ENCODE measurements at places on chromosomes 11 and 22.
A peak's percentile ranks its signal among the peaks of the same experiment; 100 is the strongest.

DNA sequence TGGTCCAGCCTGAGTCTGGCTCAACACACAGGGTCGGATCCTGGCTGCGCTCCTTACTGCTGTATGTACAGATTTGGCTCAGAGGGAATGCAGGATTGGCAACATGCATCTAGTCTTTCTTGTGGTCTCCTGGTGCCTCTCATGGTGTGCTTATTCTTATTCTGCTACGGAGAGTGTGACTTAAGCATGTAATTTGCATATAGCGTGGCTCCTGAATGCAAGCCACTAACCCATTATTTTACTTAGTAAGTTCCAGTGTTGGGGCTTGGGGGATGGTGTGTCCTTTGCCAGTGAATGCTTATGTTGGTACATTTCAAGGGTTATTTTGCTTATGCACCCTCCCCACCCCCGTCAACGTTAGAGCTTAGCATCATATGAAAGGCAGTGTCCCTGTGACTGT, 51.2 kb downstream of the PTPRJ start:
- H3K27ac ChIP-seq = peak overlapping the region; percentile 52
- peaks cover 77% of the 10 kb centered on the region for H3K4me1 ChIP-seq
- peak overlapping the region; percentile 42 for H3K4me3 ChIP-seq
- no peak for DNase-seq
- H3K27me3 ChIP-seq = no peaks in the 10 kb centered on the region
- H3K36me3 ChIP-seq = no peaks in the 10 kb centered on the region

DNA sequence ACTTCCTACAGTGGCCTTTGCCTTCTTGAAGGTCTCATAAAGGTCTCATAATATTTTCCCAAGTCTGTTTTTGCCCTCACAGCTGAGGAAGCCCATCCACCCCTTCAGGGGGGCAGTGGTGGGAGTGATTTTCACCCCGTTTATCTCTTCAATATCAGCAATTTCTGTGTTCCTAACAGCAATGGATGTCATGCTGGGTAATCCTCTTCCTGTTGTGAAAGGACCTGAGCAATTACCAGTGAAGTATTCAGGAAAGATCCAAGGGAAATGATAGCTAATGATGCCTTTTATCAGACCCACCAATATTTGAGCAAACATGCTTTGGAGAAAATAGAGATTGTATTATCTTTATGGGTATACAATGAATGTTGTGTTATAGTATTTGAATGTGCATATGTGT, 226.9 kb downstream of the INSC start:
- no peaks in the 10 kb centered on the region for H3K36me3 ChIP-seq
- H3K27me3 ChIP-seq = peaks cover 24% of the 10 kb centered on the region
- no peak overlapping the region for H3K4me3 ChIP-seq
- no peaks in the 10 kb centered on the region for H3K4me1 ChIP-seq
- DNase-seq = no peak
- H3K27ac ChIP-seq = no peak overlapping the region

DNA sequence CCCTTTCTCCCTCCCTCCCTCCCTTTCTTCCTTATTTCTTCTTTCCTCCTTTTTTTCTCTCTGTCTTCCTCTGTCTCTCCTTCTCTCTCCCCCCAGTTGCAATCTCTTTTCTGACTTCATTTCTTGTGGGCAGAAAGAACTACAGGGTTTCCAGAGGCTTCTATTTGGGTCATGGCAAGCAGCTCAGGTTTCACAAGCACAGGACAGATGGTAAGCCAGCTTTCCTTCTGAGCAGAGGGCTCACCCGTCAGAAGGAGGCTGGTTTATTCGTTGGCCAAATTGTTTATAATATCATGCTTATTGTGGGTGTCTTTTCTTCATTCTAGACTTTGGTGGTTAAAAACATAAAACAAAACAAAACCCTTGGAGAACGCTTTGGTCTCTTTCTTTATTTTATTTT, 58.9 kb upstream of the CLMP start:
- H3K36me3 ChIP-seq = no peaks in the 10 kb centered on the region
- DNase-seq = no peak
- no peak overlapping the region for H3K27ac ChIP-seq
- no peaks in the 10 kb centered on the region for H3K4me1 ChIP-seq

GRCh38 chr11:126871792-126872191, 128.8 kb downstream of the KIRREL3 start:
- H3K4me1 ChIP-seq = no peaks in the 10 kb centered on the region
- H3K36me3 ChIP-seq = no peaks in the 10 kb centered on the region
- H3K4me3 ChIP-seq = no peak overlapping the region
- H3K27ac ChIP-seq = no peak overlapping the region
- no peak for DNase-seq

- H3K4me3 ChIP-seq = no peak overlapping the region
- DNase-seq = no peak
- H3K27ac ChIP-seq = no peak overlapping the region
- peaks cover 2% of the 10 kb centered on the region for H3K36me3 ChIP-seq
- no peaks in the 10 kb centered on the region for H3K4me1 ChIP-seq
- no peaks in the 10 kb centered on the region for H3K27me3 ChIP-seq
Measured at GRCh38 chr11:109041876-109042275, 377.0 kb downstream of the DDX10 start.

- no peak overlapping the region for H3K4me3 ChIP-seq
- H3K27me3 ChIP-seq = peaks cover 9% of the 10 kb centered on the region
Measured at GRCh38 chr22:26970809-26971394, 313.5 kb downstream of the MIAT start.

DNA sequence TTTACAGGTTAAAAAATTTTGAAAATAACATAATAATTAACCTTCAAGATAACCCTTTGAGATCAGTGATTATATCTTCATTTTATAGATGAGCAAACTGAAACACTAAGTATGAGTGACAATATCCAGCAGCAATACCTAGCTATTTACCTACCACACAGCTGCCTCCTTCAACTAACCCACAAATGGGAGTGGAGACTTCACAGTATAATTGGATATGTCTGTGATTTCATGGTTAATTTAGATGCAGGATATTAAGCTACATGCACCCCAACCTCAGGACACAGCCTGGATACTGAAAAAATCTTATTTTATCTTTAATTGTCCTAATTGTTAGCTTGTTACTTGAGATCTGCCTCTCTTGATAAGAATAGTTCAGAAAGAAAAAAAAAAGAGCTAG, 297.2 kb upstream of the ANO5 start:
- H3K4me3 ChIP-seq = no peak overlapping the region
- no peak for DNase-seq
- no peak overlapping the region for H3K27ac ChIP-seq

DNA sequence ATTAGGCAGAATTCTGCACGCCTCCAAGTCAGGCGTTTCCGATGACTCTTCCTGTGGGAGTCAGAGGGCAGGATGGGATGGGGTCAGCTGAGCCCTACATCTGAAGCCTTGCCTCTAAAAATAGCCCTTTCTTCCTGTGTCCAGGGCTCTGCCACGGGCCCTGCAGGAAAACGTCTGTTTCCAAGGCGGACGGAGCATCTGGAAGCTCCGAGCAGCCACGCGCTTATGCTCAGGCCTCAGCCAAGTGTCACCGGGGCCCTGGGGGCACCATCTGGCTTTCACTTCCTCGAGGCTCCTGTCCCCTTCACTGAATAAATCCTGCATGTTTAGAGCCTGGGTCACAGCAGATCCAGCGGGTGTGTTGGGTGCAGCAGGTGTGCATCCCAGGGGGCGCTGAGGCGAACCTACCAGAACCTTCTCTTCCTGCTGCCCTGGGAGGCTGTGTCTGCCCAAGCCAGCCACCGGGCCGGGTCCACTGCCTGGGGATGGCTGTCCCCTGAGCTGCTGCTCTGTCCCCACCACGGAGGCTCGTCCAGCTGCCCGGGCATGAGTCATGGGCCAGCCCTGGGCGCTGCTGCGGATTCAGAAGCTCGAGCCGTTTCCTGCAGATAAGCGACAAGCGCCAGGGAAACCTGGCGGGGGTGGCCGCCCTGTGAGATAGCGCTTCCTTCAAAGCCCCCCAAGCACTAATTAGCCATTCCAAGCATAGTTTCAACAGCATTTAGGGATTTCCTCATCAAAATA, 32.0 kb upstream of the LINC01488 start:
- H3K4me1 ChIP-seq = peaks cover 22% of the 10 kb centered on the region
- peak overlapping the region; percentile 37 for H3K27ac ChIP-seq
- no peaks in the 10 kb centered on the region for H3K36me3 ChIP-seq
- DNase-seq = peak; percentile 61
- no peak overlapping the region for H3K4me3 ChIP-seq

DNA sequence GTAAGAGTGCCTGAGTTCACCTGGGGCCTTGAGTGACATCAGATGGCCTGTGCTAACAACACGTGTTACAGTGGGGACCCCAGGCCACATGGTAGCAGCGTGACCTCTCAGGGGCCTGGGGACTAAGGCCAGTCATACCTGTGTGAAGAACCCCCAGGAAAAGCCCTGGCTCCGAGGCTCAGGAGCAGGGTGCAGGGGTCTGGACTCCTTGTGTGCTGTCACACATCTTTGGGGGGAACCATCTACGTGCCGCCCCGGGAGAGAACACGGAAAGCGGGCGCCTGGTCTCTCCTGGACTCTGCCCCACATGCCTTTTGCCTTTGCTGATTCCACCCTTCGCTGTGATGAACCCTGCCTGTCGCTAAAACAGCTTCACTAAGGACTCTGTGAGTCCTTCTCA, 48.7 kb downstream of the SHANK2 start:
- H3K36me3 ChIP-seq = no peaks in the 10 kb centered on the region
- peak overlapping the region; percentile 51 for H3K27ac ChIP-seq
- no peak for DNase-seq
- H3K27me3 ChIP-seq = peaks cover 27% of the 10 kb centered on the region

GRCh38 chr11:110463153-110463552, 33.4 kb downstream of the FDX1 start:
- DNase-seq = peak; percentile 8
- no peaks in the 10 kb centered on the region for H3K4me1 ChIP-seq
- H3K27me3 ChIP-seq = no peaks in the 10 kb centered on the region
- no peak overlapping the region for H3K27ac ChIP-seq
- no peak overlapping the region for H3K4me3 ChIP-seq

DNA sequence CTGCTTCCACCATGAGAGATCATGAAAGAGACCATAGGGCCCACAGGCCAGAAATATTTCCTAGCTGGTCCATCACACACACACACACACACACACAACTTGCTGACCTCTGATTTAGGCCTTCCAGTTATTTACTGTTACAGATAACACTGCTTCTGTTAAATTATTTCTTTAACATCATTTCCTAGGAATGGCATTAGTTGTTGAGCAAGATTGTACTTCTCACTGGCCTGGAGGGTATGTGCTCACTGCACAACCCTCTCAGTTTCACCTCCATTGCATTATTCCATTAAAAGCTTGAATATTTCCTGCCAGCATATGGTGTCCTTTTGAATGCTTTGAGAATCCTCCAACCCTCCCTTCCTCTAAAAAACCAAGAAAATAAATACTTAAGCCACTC, 104.4 kb downstream of the MICAL2 start:
- H3K36me3 ChIP-seq = no peaks in the 10 kb centered on the region
- DNase-seq = no peak
- peaks cover 24% of the 10 kb centered on the region for H3K27me3 ChIP-seq
- peaks cover 12% of the 10 kb centered on the region for H3K4me1 ChIP-seq
- no peak overlapping the region for H3K27ac ChIP-seq
- H3K4me3 ChIP-seq = no peak overlapping the region

DNA sequence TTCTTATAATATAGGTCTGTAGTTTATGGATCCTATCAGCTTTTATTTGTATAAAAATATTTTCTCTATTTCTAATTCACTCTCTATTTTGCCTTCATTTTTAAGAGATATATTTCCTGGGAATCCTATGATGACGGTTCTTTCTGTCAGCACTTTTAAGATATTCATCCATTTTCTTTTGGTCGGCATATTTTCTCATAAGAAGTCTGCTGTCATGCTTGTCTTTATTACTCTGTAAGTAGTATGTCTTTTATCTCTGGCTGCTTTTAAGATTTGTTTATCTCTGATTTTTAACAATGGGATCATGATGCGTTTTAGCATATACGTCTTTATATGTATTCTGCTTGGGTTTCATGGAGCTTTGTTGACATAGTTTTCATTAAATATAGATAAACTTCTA, 175.5 kb downstream of the SNX19 start:
- no peak overlapping the region for H3K4me3 ChIP-seq
- H3K27me3 ChIP-seq = no peaks in the 10 kb centered on the region
- no peak overlapping the region for H3K27ac ChIP-seq
- H3K4me1 ChIP-seq = peaks cover 3% of the 10 kb centered on the region
- H3K36me3 ChIP-seq = peaks cover 4% of the 10 kb centered on the region

- H3K4me3 ChIP-seq = no peak overlapping the region
Measured at GRCh38 chr22:24416095-24416494, 11.3 kb upstream of the ADORA2A start.

- H3K27me3 ChIP-seq = peaks cover 24% of the 10 kb centered on the region
- no peak for DNase-seq
- peak overlapping the region; percentile 47 for H3K27ac ChIP-seq
- H3K4me3 ChIP-seq = no peak overlapping the region
- H3K4me1 ChIP-seq = peaks cover 34% of the 10 kb centered on the region
Measured at GRCh38 chr22:46750863-46751443, 11.5 kb upstream of the TBC1D22A start.

Data from stimulated activated naive B cell treated with anti-CD40 and anti-IgM and Interleukin-4, amounts not matched to agents 10 μg/mL and 1 μg/mL and 100 μg/mL, for 72 hours (primary cell).